Karpas-422 (cell line): ENCODE measurements at places on chromosomes 5 and 9. TPM values are rescaled to one million over a fixed set of nuclear protein-coding genes. Genes with fewer than 3 reads are reported as not detected.

PRRX2 gene
- total RNA-seq, result not detected in 2 replicates

SNX2 gene
- total RNA-seq, result 30.6 and 76.2 TPM in 2 replicates

MPDZ gene
- not detected in 2 replicates for total RNA-seq

DBH gene
- not detected in 2 replicates for total RNA-seq

SLC34A3 gene
- total RNA-seq, result not detected in 2 replicates

HSPB3 gene
- not detected in 2 replicates for total RNA-seq

HAVCR1 gene
- total RNA-seq, result not detected in 2 replicates

SEMA5A gene
- total RNA-seq, result not detected in 2 replicates

CEL gene
- 0.19 and 1.9 TPM in 2 replicates for total RNA-seq

BAAT gene
- 0.19 TPM in 1 of 2 replicates, not detected in the other for total RNA-seq

ZFP37 gene
- total RNA-seq, result not detected in 2 replicates

TSSK1B gene
- total RNA-seq, result not detected in 2 replicates

CDKN2AIPNL gene
- 51.7 and 58.7 TPM in 2 replicates for total RNA-seq

LSM11 gene
- total RNA-seq, result 5.7 and 6.5 TPM in 2 replicates

CAPSL gene
- not detected in 2 replicates for total RNA-seq

TAS2R1 gene
- total RNA-seq, result not detected in 2 replicates

GRM6 gene
- total RNA-seq, result not detected in 2 replicates

HMGXB3 gene
- total RNA-seq, result 25.0 and 36.7 TPM in 2 replicates

SOWAHA gene
- not detected in 2 replicates for total RNA-seq

PCDHB16 gene
- 0.04 and 0.54 TPM in 2 replicates for total RNA-seq

PAX5 gene
- total RNA-seq, result 88.9 and 93.3 TPM in 2 replicates

PLK2 gene
- not detected in 2 replicates for total RNA-seq

PCSK5 gene
- not detected in 2 replicates for total RNA-seq

CCNI2 gene
- 0.15 TPM in 1 of 2 replicates, not detected in the other for total RNA-seq

SHC3 gene
- total RNA-seq, result 0.04 TPM in 1 of 2 replicates, not detected in the other

OGN gene
- total RNA-seq, result 3.3 and 16.4 TPM in 2 replicates

INVS gene
- 25.0 and 33.8 TPM in 2 replicates for total RNA-seq

BHMT gene
- total RNA-seq, result not detected in 2 replicates

UBQLN1 gene
- 75.9 and 118 TPM in 2 replicates for total RNA-seq

CTSV gene
- 0.22 and 6.5 TPM in 2 replicates for total RNA-seq

ANXA1 gene
- not detected in 2 replicates for total RNA-seq

NUTM2G gene
- total RNA-seq, result not detected in 2 replicates

EIF4E1B gene
- total RNA-seq, result not detected in 2 replicates

ADAMTSL1 gene
- 8.2 and 12.8 TPM in 2 replicates for total RNA-seq

RNF14 gene
- 38.0 and 41.9 TPM in 2 replicates for total RNA-seq

STOM gene
- total RNA-seq, result 16.4 and 33.1 TPM in 2 replicates

ELOVL7 gene
- 0.11 TPM in 1 of 2 replicates, not detected in the other for total RNA-seq

IL3 gene
- total RNA-seq, result not detected in 2 replicates

GADD45G gene
- total RNA-seq, result not detected in 2 replicates

LCN12 gene
- not detected in 2 replicates for total RNA-seq

CMYA5 gene
- 0.04 and 0.45 TPM in 2 replicates for total RNA-seq

UGT3A2 gene
- not detected in 2 replicates for total RNA-seq

SLC22A4 gene
- 0.52 TPM in 1 of 2 replicates, not detected in the other for total RNA-seq

PCDHGA4 gene
- total RNA-seq, result 11.1 and 13.5 TPM in 2 replicates
